ENCODE measurements at places on chromosomes 11 and 22.

DNA sequence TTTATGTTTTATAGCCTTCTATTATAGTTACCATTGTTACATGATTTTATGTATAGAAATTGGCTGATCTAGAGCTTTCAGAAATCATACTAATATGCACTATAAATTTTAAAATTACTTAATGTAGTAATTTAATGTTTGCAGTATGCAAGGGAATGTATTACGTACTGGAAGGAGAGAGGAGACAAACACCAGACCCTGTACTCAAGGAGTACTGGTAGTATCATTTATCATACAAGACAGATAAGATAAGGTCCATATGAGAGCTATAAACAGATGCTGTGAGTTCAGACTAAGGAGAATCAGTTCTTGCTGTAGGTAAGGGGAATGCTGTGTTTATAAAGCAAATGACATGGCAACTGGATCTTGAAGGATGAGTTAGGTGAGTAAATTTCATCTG lies 765 bp downstream of the BCO2 start:
- no peak for DNase-seq

- DNase-seq: no peak
Measured at GRCh38 chr11:117855912-117856651, 20.4 kb downstream of the FXYD6 start.

GRCh38 chr11:22520521-22520920 lies 105.1 kb downstream of the FANCF start:
- DNase-seq: no peak

GRCh38 chr11:16613262-16613511 lies 125.3 kb upstream of the C11orf58 start:
- DNase-seq: no peak

GRCh38 chr11:67027483-67027930 lies 4.6 kb downstream of the SYT12 start:
- DNase-seq: no peak

GRCh38 chr11:15987046-15987445 lies 369.3 kb downstream of the SOX6 start:
- no peak for DNase-seq

DNA sequence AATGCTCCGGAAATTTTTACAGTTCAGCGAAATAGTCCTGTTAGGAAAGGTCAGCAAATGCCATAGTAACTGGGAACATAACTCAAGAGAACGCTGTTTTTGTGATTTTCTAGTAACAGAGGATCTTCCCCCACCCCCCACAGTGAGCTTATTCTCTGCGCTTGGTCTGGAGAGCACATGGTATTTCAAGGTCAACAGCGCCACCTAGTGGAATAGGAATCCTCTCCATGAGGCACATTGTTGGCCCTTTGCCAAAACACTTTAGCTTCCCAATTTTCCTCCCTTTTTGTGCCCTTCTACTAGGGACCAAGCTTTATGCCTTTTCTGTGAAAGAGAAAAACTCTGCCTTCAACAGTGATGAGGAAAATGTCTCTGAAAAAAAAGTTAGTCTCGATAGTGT lies 13.2 kb upstream of the OR4C12 start:
- peak; percentile 5 for DNase-seq

- DNase-seq: no peak
Measured at GRCh38 chr11:43802509-43802908, 78.1 kb upstream of the ALKBH3 start.

- DNase-seq: no peak
Measured at GRCh38 chr11:10568486-10568941, at the start of gene LYVE1. Gene LYVE1 (minus strand): TSS chr11:10568665. CDS start chr11:10568532, 133 bp downstream.

DNA sequence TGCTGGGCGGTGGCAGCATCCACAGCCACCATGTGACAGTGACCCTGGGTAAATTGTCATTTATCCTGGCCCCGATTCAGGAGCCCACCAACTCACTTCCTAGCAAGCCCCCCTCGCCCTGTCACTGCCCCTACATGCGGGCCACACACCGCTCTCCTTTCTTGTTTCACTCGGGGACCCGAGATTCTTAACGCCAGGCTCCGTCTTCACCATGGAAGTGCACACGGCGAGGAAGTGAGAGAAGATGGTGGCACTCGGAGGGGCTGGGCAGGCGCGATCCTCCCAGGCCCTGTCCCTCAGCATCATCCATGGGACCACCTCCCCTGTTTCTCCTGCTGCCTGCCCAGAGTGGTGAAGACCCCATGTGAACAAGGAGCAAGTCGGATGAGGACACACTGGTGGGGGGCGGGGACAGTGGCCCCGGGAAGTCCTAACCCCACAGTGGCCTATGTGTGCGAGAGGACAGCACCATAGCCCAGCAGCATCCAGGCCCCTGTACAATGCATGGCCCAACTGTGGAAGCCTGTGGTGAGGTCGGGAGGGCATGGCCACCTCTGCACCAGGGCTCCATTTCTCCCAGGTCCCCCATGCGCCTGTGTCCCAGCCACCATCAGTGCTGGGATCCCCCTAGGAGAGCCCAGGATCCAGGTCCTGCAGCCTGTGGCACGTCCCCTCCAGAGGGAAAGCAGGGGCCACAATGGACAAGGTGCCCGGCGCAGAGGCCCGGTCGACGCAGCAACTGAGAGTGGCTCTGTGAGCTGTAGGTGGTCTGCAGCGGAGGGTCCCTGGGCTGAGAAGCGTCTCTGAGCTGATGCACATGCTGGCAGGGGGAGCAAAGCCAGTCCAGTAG lies 262.8 kb downstream of the BRD1 start:
- no peak for DNase-seq

GRCh38 chr11:37605229-37605628 lies 1007.2 kb upstream of the RAG2 start:
- no peak for DNase-seq

DNA sequence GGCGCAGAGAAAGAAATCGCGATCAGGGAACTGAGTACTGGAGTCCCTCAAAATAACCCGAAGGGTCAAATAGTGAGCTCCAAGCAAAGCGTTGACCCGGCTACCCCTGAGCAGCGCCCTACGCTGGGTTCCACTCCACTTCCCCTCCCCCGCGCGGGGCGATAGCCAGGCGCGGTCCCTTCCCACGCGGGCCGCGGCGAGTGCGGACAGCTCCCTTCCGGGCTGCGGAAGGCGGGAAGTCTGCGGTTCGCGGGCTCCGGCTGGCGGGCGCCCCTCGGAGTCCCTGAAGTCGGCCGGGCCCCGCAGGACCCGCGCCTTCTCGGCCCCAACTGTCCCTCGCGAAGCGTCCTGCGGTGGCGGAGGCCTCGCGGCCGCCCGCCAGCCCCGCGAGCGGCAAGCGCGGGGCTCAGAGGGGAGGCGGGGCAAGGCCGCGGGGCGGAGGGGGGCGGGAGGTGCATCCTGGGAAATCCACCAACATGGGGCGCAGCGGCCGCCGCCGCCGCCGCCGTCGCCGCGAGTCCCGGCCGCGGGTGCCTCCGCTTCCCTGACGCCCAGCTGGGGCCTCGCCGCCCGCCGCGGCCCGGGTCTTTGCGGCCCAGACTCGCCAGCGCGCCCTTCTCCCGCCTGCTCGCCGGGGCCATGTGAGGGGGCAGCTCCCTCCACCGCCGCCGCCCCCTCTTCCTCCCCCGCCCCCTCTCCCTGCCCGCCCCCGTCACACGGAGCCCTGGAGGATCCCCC lies at the start of gene QSER1:
QSER1 (plus strand) TSS at position 457 of the 738 bp plus-strand sequence. CDS start 315 bp downstream, outside the sequence.
- DNase-seq: peak; percentile 65

GRCh38 chr11:61769169-61769920 lies 16.9 kb downstream of the MYRF start:
- DNase-seq: no peak

DNA sequence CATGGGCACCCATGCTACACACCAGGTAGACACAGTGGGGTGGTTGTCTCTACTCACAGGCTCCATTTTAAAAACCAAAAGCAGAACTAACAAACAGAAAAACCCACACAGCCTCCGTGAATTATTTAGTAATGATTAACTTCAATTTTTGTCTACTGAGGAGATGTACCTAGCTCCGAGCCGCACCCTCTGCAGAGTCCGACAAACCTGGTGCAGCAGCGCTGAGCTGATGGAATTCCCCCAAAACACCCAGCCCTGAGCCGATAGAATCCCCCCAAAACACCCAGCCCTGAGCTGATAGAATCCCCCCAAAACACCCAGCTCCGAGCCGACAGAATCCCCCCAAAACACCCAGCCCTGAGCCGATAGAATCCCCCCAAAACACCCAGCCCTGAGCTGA lies 927.0 kb downstream of the BRD1 start:
- DNase-seq: no peak

DNA sequence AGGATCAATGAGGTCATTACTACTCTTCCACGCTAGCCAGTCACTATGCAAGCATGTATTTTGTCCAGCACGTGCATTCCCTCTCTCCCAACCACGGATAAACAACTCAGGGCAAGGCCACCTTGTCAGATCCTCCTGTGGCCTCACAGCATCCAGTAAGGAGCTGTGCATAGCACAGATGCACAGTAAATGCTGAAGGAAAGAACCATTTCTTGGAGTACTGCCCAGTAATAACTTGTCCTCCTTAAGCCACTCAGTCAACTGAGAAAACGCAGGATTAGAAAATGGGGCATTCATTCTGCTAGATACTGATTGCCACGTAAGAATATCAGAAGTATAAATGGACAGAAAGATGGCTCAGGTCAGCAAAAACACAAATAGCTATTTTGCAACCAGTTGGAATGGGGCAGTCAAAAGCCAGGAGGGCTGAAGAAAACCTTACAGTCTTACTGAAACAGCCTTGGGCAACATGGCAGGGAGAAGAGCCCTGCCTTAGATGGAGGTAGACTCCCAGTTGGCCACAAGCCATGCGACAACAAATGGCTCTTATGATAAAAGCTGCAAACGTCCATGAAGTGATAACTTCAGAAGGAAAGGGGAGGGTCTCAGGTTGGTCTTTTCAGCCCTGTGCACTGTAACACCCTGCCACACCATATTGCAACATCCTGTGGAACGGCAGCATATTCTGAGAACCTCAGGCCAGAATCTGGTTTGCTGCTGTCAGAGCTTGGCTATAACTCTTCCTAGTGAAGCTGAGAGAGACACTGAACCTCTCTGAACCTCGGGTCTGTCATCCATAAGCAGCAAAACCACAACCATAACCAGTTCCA lies 23.0 kb downstream of the PC start:
- no peak for DNase-seq

GRCh38 chr11:61618978-61619377 lies 38.1 kb upstream of the SYT7 start:
- no peak for DNase-seq

DNA sequence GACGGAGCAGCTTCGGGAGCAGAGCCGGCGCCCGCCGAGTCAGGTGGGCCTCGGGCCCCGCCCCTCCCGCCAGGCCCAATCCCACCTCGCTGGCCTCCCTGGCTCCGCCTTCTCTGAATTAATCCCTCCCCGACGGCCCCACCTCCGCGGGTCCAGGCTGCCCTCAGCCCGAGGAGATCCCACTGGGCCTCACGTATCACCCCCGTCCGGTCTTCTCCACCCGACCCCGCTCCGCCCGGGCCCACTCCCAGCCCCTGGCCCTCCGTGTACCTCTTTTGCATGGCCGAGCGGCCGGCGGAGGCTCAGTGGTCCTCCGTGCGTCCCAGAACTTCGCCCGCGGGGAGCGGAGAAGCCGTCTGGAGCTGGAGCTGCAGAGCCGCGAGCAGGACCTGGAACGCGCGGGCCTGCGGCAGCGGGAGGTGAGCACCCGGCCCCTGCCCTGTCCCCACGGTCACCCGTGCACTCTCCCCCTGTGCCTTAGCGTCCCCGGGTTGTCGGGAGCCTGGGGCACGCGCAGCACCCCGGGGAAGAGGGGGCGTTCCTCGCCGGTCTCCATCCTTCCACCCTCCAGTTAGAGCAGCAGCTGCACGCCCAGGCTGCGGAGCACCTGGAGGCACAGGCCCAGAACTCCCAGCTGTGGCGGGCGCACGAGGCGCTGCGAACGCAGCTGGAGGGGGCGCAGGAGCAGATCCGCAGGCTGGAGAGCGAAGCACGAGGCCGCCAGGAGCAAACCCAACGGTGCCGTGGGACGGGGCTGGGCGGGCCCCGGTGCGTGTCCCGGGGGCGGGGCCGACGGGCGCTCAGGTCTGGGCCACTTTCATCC lies 2.2 kb upstream of the CD151 start:
- DNase-seq: peak; percentile 69

DNA sequence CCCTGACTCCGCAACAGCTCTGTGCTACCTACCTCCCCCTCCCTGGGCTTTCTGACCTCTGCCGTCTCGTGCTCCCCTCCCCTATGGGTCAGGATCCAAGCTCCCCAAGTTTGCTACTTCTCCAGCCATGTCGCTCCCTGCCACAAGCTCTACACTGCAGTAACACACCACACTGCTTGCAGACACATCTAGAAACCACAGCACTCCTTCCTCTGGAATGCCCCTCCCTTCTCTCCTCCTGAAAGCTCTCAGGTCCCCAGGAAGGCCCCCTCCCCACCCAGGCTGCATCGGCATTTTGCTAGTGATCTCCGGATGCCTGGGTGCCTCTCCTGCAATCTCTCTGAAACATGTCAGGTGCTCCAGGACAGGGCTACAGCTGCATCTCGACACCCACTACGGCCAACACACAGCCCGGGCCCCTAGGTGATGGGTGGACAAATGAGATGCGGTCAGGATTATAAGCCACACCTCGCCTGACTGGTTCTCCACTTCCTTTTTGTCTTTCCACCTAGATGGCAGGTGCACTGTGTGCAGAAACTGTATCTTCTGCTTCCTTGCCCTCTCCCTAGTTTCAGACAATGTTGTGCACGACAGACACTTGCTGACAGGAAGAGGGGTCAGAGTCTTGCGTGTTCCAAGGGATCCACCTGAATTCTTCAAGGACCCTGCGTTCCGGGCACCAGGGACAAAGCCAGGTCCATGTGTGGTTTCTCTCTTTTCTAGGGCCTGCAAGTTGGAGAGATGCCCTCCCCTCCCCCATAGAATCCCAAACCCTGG lies 22.9 kb downstream of the RPUSD4 start:
- DNase-seq: no peak

DNA sequence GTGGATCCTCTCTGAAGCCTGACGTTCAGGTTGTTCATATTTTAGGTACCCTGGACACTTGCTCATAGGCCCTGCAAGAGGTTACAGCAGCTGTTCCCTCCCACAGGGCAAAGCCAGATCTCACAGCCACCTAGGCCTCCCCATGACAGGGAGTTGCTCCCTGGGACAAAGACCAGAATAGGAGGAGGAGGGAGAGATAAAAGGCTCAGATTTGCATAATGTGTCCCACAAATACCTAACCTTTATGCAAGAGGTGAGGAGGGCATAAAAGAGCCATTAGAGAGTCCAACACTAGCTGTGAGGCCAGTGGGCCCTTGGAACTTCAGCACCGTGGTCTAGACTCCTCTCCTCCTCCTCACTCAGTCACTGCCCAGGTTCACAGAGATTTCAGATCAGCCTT lies 33.8 kb downstream of the ZNF280B start:
- no peak for DNase-seq

DNA sequence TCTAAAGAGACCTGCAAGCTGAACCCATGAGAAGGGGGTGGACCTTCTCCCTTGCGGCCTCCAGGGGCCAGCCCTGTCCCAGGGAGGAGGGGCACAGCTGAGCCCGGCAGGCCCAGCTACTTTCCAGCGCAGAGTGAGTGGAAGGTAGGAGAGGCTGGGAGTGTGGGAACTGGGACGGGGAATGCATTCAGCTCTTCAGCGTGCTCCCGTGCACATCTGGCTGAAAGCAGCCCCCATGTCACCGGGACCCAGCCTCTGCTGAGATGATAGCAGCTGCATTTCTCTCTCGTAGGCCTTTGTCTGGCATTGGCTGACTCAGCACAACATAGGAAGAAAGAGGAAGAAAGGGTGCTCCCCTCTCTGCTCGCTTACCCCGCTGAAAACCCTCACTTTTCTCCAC lies 951.5 kb downstream of the TBC1D22A start:
- DNase-seq: no peak

- peak; percentile 52 for DNase-seq
Measured at GRCh38 chr11:57527056-57527631, 3.4 kb downstream of the TIMM10 start.

All from activated T-cell treated with anti-CD3 and anti-CD28 coated beads for 48 hours (primary cell).